ENCODE measurements at places on chromosomes 6 and 20.

DNA sequence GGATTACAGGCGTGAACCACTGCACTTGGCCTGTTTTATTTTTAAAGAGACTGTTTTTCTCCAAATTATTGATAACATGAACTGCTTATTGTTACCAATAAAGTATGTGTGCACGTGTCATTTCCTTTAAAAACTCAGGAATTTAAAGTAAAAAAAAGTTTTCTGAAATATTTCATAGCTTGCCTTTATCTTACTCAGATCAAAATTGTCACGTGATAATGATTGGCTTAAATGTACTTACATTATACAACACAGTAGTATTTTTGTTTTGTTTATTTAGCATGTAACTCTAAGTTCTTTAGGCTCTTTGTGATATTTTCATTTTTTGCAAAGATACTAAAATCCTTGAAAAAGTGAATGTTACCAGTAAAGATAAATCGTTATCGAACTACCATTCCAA lies 174.1 kb downstream of the ZFAND3 start:
- H3K36me3 ChIP-seq, result no peaks in the 10 kb centered on the region
- no peaks in the 10 kb centered on the region for H3K27me3 ChIP-seq
- H3K4me3 ChIP-seq, result no peak overlapping the region
- no peak overlapping the region for H3K27ac ChIP-seq
- no peak for DNase-seq

- no peaks in the 10 kb centered on the region for H3K36me3 ChIP-seq
- H3K4me1 ChIP-seq, result no peaks in the 10 kb centered on the region
- H3K27ac ChIP-seq, result no peak overlapping the region
- DNase-seq, result no peak
- no peaks in the 10 kb centered on the region for H3K27me3 ChIP-seq
These were observed 1.3 kb downstream of the CGA start for GRCh38 chr6:87093651-87094050.

DNA sequence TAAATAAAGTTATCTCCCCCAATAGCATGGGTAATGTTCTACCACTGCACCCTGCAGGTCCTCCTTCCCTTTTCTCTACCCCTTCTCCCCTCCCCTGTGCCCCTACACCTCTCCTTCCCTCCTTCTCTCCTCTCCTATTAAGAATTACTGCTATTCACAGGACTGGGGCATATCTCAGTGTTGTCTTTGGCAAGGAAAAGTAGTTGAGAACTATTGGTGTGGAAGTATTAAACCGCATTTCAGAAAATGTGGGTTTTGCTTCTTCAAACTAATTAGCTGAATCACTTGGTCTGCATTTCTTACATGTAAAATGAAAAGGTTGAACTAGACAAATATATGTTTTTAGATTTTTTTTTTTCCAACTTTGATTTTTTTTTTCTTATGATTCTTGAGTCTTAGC lies 296.3 kb downstream of the CDKAL1 start:
- no peaks in the 10 kb centered on the region for H3K4me1 ChIP-seq
- no peaks in the 10 kb centered on the region for H3K36me3 ChIP-seq
- no peaks in the 10 kb centered on the region for H3K27me3 ChIP-seq
- H3K4me3 ChIP-seq, result no peak overlapping the region

DNA sequence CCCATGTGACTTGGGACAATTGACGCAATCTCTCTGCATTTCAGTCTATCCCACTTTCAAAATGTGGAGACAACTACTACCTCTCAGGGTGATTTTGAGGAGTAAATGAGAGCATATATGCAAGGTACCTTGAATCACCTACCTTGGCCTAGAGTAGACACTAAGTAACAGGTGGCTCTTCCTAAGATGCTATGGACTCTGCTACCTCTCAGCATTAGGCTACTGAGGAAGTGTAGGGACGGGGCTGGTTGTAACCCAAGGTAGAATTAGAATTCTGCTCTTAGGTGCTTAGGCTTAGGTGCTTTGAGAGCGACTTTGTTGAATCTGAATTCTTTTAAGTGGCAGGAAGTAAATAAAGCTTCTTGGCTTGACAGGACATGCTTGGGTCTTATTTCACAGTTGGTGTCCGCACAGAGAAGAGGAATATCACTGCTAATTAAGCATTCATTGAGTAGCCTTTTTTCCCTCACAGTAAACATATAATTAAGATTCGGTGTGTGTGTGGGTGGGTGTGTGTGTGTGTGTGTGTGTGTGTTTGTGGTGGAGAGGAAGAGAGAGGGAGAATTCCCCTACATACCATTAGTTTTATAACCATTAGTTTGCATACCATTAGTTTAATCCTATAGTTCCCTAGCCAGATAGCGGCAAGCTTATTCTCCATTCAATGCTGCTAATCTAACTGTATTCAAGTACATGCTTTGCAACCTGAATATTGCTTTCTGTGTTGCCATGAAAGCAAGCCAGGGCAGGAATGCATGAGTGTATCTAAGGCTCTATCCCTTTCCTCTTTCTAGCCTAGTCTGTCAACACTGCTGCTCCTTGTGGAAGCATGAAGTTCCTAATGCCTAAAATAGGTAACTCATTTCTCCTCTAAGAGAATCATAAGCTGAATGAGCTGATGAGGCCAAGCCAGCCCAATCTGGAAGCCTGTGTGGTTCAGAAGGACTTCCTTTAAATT lies 112.5 kb downstream of the IPCEF1 start:
- H3K27ac ChIP-seq, result no peak overlapping the region
- no peaks in the 10 kb centered on the region for H3K36me3 ChIP-seq
- no peaks in the 10 kb centered on the region for H3K4me1 ChIP-seq
- no peaks in the 10 kb centered on the region for H3K27me3 ChIP-seq
- DNase-seq, result no peak

DNA sequence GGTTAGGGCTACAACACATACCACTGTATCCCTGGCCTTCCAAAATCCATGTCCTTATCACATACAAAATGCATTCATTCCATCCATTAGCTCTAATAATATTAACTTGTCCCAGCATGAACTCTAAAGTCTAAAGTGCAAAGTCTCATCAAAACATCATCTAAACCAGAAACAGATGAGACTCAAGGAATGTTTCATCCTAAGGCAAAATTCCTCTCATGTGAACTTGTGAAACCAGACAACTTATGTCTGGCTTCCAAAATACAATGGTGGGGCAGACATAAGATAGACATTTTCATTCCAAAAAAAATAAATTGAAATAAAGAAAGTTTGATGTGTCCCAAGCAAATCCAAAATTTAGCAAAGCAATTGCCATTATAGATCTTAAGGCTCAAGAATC lies 257.4 kb downstream of the HTR1B start:
- no peaks in the 10 kb centered on the region for H3K27me3 ChIP-seq
- no peaks in the 10 kb centered on the region for H3K36me3 ChIP-seq
- no peak for DNase-seq

- H3K4me3 ChIP-seq, result no peak overlapping the region
- H3K4me1 ChIP-seq, result peaks cover 17% of the 10 kb centered on the region
- no peaks in the 10 kb centered on the region for H3K27me3 ChIP-seq
- no peaks in the 10 kb centered on the region for H3K36me3 ChIP-seq
- DNase-seq, result no peak
- no peak overlapping the region for H3K27ac ChIP-seq
These were observed 95.1 kb downstream of the TIAM2 start for GRCh38 chr6:155090166-155090565.

DNA sequence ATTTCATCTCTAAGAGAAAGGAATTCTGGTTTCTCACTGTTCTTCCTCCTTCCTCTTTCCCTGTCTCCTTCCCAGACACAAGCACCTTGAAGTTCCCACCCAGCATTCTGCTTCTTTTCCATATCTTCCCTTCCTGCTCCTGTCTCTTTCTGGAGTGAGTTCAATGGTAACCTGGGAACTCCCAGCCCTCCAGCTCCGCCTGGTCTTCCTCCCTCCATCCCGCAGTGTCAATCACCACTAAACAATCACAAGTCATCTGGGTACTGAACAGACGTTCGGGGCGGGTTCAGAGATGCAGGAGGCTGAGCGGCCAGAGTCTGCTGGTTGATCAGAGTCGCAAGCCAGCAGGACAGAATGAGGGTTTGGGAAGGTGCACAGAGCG lies 7.7 kb downstream of the TTBK1 start:
- no peak for DNase-seq
- no peaks in the 10 kb centered on the region for H3K27me3 ChIP-seq
- H3K4me3 ChIP-seq, result no peak overlapping the region
- peaks cover 16% of the 10 kb centered on the region for H3K4me1 ChIP-seq
- no peak overlapping the region for H3K27ac ChIP-seq

DNA sequence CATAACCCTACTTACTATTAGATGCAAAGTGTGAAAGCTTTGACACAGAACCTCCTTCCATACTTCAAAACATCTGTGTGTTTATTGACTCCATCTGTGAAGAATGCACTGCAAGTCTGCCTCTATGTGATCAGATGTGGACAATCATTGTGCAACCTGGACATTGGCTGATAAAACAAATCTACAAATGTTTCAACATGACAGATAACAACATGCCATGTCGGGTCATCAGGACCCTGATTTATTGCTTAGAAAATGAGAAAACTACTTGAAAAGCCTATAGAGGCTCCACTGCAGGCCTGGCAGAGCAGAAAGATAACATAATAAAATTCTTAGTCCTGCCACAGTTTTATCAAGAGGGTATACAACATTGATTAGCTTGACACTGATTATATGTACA lies 1286.4 kb downstream of the GRIK2 start:
- no peak for DNase-seq
- H3K27me3 ChIP-seq, result no peaks in the 10 kb centered on the region
- no peaks in the 10 kb centered on the region for H3K36me3 ChIP-seq
- H3K4me3 ChIP-seq, result no peak overlapping the region

- H3K36me3 ChIP-seq, result no peaks in the 10 kb centered on the region
- H3K4me1 ChIP-seq, result no peaks in the 10 kb centered on the region
- DNase-seq, result no peak
- H3K27me3 ChIP-seq, result no peaks in the 10 kb centered on the region
These were observed 71.1 kb downstream of the TMEM244 start for GRCh38 chr6:129789974-129790373.

DNA sequence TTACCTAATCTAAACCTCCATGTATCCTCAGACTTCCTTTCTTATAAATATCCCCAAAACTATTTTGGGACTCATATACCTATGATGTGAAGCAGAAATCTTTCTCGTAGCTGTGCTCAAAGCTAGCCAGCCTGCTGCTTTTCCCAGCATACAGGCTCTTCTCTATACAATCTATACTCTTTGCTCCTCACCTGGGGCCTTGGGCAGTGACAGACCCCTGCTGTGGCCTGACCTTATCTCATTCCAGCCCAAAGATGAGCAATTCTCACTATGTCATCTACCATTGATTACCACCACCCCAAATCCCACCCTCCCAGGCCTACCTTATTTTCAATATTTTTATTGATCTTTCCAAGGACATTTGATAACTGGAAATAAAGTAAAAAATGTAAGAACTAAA lies 83.2 kb upstream of the FBXL4 start:
- DNase-seq, result no peak
- no peaks in the 10 kb centered on the region for H3K27me3 ChIP-seq
- no peak overlapping the region for H3K27ac ChIP-seq
- no peaks in the 10 kb centered on the region for H3K36me3 ChIP-seq
- peaks cover 7% of the 10 kb centered on the region for H3K4me1 ChIP-seq

GRCh38 chr6:39197922-39198500 lies 31.3 kb downstream of the KCNK5 start:
- H3K27ac ChIP-seq, result peak overlapping the region; percentile 48
- peaks cover 78% of the 10 kb centered on the region for H3K4me1 ChIP-seq
- no peaks in the 10 kb centered on the region for H3K27me3 ChIP-seq
- DNase-seq, result no peak
- no peak overlapping the region for H3K4me3 ChIP-seq

- H3K4me1 ChIP-seq, result peaks cover 49% of the 10 kb centered on the region
- peaks cover 23% of the 10 kb centered on the region for H3K36me3 ChIP-seq
- H3K27me3 ChIP-seq, result no peaks in the 10 kb centered on the region
- no peak for DNase-seq
- H3K4me3 ChIP-seq, result no peak overlapping the region
- H3K27ac ChIP-seq, result no peak overlapping the region
These were observed 84.0 kb upstream of the TULP1 start for GRCh38 chr6:35596448-35597442.

DNA sequence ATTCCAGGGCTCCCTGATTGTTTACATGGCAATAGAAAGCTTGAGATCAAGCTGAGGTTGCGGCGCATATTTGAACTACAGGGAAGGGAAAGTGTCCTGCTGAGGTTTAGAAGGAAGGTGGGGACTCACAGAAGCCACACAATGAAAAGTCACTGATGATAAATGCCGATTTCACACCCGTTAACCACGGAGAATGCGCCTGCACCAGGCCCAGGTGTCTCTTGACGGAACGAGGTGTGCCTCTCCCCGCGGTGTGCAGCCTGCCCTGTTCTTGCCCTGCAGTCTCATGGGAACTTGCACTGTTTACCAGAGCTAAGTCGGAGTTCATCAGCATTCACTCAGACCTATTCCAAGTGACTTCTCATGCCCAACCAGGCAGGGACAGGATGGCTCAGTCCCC lies 90.3 kb downstream of the LY86 start:
- no peaks in the 10 kb centered on the region for H3K36me3 ChIP-seq
- no peak for DNase-seq
- no peak overlapping the region for H3K4me3 ChIP-seq
- peaks cover 49% of the 10 kb centered on the region for H3K4me1 ChIP-seq

GRCh38 chr20:33231237-33231636 lies 4.6 kb upstream of the BPIFA1 start:
- no peaks in the 10 kb centered on the region for H3K36me3 ChIP-seq
- no peaks in the 10 kb centered on the region for H3K27me3 ChIP-seq
- no peak overlapping the region for H3K27ac ChIP-seq

DNA sequence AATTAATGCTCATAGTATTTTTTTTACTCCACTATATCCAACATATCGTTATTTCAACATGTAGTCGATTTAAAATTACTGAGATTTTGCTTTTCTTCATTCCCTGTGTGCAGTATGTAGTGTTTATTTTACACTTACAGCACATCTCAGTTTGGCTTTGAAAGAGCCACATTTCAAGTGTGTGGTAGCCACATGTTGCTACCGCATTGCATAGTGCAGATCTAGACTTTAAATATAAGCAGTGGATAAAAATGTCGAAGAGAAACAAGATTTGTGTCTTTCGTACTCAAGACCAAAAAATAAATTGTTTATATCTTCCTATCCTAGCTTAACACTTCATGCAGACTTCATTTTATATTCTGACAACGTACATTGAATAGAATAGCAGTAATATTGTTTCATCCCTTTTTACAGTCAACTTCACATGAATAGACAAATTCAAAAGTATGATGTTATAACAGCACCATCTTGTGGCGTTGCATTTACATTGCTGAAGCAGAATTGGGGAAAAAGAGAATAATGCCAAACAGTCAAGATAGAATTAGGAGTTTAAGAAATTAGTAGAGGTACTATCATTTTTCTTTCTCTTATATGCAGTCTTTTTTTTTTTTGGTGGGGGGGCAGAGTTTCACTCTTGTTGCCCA lies 29.9 kb downstream of the FBXO5 start:
- peaks cover 8% of the 10 kb centered on the region for H3K4me1 ChIP-seq
- H3K27ac ChIP-seq, result no peak overlapping the region
- H3K4me3 ChIP-seq, result no peak overlapping the region
- H3K27me3 ChIP-seq, result no peaks in the 10 kb centered on the region
- H3K36me3 ChIP-seq, result no peaks in the 10 kb centered on the region
- no peak for DNase-seq

GRCh38 chr6:134106702-134107101 lies 54.3 kb upstream of the SLC2A12 start:
- H3K36me3 ChIP-seq, result no peaks in the 10 kb centered on the region
- no peaks in the 10 kb centered on the region for H3K27me3 ChIP-seq
- DNase-seq, result no peak
- H3K27ac ChIP-seq, result no peak overlapping the region
- no peak overlapping the region for H3K4me3 ChIP-seq

Data from body of pancreas (tissue), 4 donors.